ENCODE measurements at places on chromosomes 2 and 18. TPM values are rescaled to one million over a fixed set of nuclear protein-coding genes. Genes with fewer than 3 reads are reported as not detected.

DNA sequence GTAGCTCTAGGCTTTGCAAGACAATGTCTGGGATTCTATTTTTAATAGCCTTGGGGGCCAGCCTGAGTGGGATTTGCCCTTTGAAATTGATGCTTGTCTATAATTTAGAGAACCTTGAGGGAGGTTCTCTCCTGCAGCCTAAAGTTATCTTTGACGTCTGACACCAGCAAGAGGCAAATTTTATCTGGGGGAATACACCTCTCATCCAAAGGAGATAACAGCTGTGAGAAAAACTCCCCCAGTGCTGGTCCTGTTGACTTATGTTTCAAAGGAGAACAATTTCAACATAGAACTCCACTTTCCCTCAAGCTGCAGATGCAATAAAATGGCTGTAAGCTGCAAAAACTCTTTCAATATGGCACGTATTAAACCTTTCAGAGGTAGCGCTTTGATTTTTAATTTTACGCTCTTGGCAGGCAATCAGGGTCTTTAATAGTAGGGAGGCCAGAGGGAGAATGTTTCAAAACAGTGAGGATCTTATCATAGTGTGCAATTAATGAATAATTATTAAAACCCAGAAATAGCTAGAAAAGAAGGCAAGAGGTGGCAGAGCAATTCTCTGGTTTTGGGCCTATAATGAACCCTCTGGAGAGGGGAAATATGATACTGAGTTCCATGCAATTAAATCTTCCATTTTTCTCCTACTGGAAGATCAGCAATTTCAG lies 62.4 kb downstream of the LYPD1 start:
- no peak overlapping the region for H3K27ac ChIP-seq
- no peaks in the 10 kb centered on the region for H3K36me3 ChIP-seq
- no peak for DNase-seq
- no peak overlapping the region for H3K4me3 ChIP-seq

The SNED1 gene
- 108 TPM for total RNA-seq

GRCh38 chr2:8328217-8328616 lies 353.6 kb upstream of the ID2 start:
- H3K27me3 ChIP-seq: no peaks in the 10 kb centered on the region
- no peak overlapping the region for H3K4me3 ChIP-seq
- H3K4me1 ChIP-seq: no peaks in the 10 kb centered on the region
- H3K27ac ChIP-seq: no peak overlapping the region

DNA sequence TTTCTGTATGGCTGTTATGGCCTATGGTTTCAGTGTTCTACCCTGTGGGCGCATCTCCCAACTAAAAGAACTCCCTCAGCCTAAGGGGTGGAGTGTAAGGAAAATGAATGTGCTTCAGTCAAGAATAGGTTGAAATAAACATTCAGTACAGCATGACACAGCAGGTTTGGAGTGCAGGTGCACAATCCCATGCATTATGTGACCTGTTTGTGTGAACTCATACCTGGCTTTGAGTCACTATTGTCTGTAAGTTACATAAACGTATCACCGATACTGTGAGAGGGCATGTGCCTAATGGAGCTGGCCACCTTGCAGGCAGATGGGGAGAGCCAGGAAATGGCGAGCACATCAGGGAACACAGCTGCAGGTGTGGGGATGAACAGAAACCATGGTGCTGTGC lies 216.0 kb downstream of the DSEL start:
- no peak overlapping the region for H3K4me3 ChIP-seq
- H3K27ac ChIP-seq: no peak overlapping the region
- no peaks in the 10 kb centered on the region for H3K27me3 ChIP-seq

DNA sequence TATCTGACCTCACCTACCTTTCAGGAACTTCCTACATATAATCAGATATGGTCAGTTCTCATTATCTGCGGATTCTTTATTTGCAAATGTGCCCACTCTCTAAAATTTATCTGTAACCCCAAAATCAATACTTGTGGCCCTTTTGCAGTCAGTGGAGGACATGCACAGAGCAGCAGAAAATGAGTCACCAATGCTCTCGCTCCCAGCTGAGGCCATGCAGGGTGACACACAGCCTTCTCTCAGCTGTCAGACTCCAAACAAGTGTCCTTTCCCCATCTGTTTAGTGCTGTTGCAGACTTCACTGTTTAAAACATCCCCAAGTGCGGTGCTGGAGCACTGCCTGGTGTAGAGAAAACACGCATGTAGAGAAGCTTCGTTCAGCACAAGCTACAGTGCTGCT lies 171.9 kb upstream of the SALL3 start:
- H3K27ac ChIP-seq: no peak overlapping the region
- no peaks in the 10 kb centered on the region for H3K27me3 ChIP-seq
- H3K4me1 ChIP-seq: no peaks in the 10 kb centered on the region
- no peak for DNase-seq

DNA sequence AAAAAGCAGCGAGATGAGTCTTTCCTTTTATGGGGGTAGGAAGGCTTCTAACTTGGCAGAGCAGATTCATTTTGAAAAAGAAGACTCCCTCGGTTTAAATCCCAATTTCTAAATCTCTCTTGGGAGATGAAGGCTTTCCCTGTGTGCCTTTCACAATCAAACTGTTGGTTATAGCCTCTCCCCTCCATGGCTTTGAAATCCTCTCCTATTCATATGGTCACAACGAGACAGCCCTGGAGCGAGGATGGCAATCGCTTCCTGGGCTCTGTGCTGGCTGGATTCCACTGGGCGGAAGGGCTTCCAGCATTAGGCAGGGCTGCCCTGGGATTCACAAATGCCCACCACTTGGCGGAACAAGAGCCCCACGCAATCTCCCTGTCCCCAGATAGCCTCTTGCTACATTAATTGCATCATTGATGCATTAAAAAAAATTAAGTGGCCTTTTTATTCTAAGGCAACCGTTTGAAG lies 1.6 kb downstream of the CAVIN2 start:
- no peak overlapping the region for H3K4me3 ChIP-seq
- no peaks in the 10 kb centered on the region for H3K4me1 ChIP-seq
- H3K27me3 ChIP-seq: no peaks in the 10 kb centered on the region
- no peak overlapping the region for H3K27ac ChIP-seq
- H3K36me3 ChIP-seq: no peaks in the 10 kb centered on the region

The QPCT gene
- 4.0 TPM for total RNA-seq

- H3K4me1 ChIP-seq: peaks cover 9% of the 10 kb centered on the region
- no peak overlapping the region for H3K27ac ChIP-seq
- no peaks in the 10 kb centered on the region for H3K27me3 ChIP-seq
- no peak overlapping the region for H3K4me3 ChIP-seq
- no peaks in the 10 kb centered on the region for H3K36me3 ChIP-seq
Observed at GRCh38 chr2:28666496-28667184, 85.0 kb upstream of the PPP1CB start.

GRCh38 chr2:236291911-236292310 lies 27.7 kb upstream of the ASB18 start:
- H3K27me3 ChIP-seq: no peaks in the 10 kb centered on the region
- no peak overlapping the region for H3K27ac ChIP-seq
- H3K4me3 ChIP-seq: no peak overlapping the region
- DNase-seq: no peak

- no peaks in the 10 kb centered on the region for H3K4me1 ChIP-seq
- DNase-seq: no peak
- H3K27ac ChIP-seq: no peak overlapping the region
- H3K36me3 ChIP-seq: no peaks in the 10 kb centered on the region
- H3K27me3 ChIP-seq: no peaks in the 10 kb centered on the region
Observed at GRCh38 chr2:239564587-239564986, 163.8 kb upstream of the HDAC4 start.

The ANKRD30B gene
- total RNA-seq: not detected

- no peaks in the 10 kb centered on the region for H3K4me1 ChIP-seq
- no peaks in the 10 kb centered on the region for H3K27me3 ChIP-seq
- no peak for DNase-seq
- H3K36me3 ChIP-seq: no peaks in the 10 kb centered on the region
- no peak overlapping the region for H3K4me3 ChIP-seq
Observed at GRCh38 chr2:16464641-16465040, 201.0 kb downstream of the CYRIA start.

DNA sequence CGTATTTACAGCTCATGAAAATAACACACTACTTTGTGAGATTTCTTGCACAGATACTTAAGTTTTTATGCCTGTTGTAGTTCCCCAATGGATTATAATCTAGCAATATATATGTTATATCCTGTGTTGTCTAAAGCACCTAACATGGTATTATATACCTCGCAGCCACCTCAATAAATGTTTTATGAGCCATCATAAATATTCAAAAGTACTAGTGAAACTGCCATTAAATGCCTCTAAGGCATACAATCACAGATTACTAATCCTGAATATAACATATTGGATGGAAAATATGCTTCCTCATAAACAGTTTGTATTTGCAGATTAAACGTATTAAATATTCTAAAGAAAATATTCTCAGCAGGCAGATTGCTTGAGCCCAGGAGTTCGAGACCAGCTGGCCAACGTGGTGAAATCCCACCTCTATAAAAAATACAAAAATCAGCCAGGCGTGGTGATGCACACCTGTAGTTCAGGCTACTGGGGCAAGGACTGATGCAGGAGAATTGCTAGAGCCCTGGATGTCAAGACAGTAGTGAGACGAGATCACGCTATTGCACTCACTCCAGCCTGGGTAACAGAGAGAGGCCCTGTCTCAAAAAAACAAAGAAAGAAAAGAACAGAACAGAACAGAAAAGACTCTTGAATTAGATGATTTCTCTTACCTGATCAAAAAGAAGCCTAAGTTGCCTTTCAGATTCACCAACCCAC lies 64.1 kb downstream of the ATAD2B start:
- DNase-seq: no peak
- no peaks in the 10 kb centered on the region for H3K4me1 ChIP-seq
- H3K27ac ChIP-seq: no peak overlapping the region
- no peaks in the 10 kb centered on the region for H3K36me3 ChIP-seq
- H3K27me3 ChIP-seq: no peaks in the 10 kb centered on the region

DNA sequence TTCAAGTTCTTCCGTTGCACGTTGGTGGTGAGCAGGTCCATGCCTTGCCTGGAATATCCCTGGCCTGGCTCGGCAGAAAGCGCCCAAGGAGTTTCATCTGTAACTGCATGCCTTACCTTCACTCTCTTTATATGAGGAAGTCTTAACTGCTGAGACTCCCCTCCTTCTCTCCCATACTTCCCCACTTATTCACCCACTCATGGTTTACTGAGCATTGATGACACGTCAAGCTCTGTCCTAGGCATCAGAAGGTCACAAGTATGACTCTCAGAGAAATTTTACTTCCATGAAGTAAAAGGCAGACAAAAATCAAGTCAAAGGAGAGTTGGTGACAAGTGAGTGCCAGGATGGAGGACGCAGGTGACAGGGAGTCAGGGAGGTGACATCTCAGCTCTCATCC lies 68.2 kb downstream of the TBC1D8 start:
- no peaks in the 10 kb centered on the region for H3K4me1 ChIP-seq
- no peak overlapping the region for H3K4me3 ChIP-seq
- peaks cover 2% of the 10 kb centered on the region for H3K36me3 ChIP-seq

- no peaks in the 10 kb centered on the region for H3K36me3 ChIP-seq
- no peak overlapping the region for H3K4me3 ChIP-seq
- no peak overlapping the region for H3K27ac ChIP-seq
- no peaks in the 10 kb centered on the region for H3K27me3 ChIP-seq
Observed at GRCh38 chr2:95022309-95023221, 2.9 kb upstream of the MAL start.

- no peaks in the 10 kb centered on the region for H3K27me3 ChIP-seq
- no peak overlapping the region for H3K27ac ChIP-seq
- H3K36me3 ChIP-seq: no peaks in the 10 kb centered on the region
- peak; percentile 71 for DNase-seq
- no peaks in the 10 kb centered on the region for H3K4me1 ChIP-seq
- no peak overlapping the region for H3K4me3 ChIP-seq
Observed at GRCh38 chr2:211157856-211158463, 601.6 kb downstream of the CPS1 start.

GRCh38 chr18:22412176-22412911 lies 5.4 kb downstream of the CTAGE1 start:
- no peak for DNase-seq
- H3K36me3 ChIP-seq: no peaks in the 10 kb centered on the region
- no peaks in the 10 kb centered on the region for H3K27me3 ChIP-seq
- no peak overlapping the region for H3K4me3 ChIP-seq

DNA sequence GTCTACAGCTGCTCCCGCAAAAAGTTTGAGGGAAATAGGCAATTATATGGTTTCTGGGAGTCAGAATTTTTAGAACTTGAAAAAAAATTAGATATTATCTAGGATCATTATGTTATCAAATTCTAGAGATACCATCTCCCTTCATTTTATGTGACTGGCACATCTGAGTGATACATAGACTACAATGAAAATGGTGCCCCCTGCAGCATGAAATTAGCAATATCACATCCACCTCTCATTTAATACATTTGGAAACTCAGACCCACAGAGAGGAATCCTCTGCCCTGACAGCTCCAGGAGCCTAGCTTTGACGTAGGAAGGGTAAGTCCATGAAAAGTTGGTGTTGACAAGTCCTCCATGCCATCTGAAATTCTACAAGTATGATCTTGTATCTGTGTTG lies 381.6 kb downstream of the SUCLG1 start:
- no peaks in the 10 kb centered on the region for H3K36me3 ChIP-seq
- H3K27ac ChIP-seq: no peak overlapping the region
- no peak overlapping the region for H3K4me3 ChIP-seq
- H3K4me1 ChIP-seq: no peaks in the 10 kb centered on the region
- no peaks in the 10 kb centered on the region for H3K27me3 ChIP-seq

- H3K4me3 ChIP-seq: no peak overlapping the region
- peak; percentile 61 for DNase-seq
- no peaks in the 10 kb centered on the region for H3K27me3 ChIP-seq
- no peaks in the 10 kb centered on the region for H3K36me3 ChIP-seq
Observed at GRCh38 chr2:119338826-119339561, 27.6 kb downstream of the C2orf76 start.

DNA sequence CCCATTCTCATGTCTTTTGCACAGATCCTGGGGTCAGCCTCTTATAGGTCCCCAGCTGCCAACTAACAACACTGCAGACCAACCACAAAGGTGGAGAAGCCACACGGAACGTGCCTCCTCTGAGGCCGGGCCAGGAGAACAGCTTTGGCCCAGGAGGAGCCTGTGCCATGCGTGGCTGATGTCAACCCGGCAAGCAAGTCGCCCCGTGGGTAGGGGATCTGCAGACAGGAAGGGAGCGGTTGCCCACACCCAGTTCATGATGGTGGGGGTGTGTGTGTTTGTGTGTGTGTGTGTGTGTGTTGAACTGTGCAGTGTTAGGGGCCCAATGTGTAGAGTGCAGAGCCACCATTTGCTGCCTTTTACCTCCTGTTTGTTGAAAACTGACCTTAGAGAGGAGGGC lies 2.4 kb upstream of the CLEC4F start:
- no peak overlapping the region for H3K27ac ChIP-seq
- H3K27me3 ChIP-seq: no peaks in the 10 kb centered on the region
- DNase-seq: no peak
- no peak overlapping the region for H3K4me3 ChIP-seq
- H3K36me3 ChIP-seq: no peaks in the 10 kb centered on the region

The CDK5R2 gene
- total RNA-seq: not detected

The XIRP2 gene
- 0.19 TPM for total RNA-seq

DNA sequence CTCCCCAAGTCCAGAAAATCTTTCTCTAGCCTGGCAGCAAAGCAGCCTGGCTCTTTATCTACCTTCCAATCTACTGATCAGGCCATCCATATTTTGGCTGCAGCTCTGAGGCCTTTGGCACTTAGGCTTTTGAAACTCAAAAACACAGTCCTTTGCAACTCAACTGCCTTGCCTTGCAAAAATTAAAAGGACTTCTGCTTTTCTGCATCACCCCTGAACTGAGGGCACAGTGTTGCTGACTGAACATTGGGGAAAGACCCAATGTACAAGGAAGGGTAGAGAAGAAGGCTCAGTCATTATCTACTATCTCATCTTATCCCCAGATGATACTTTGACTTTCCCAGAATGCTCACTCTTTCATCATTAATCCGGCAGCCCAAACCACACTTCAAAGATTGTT lies 625.5 kb downstream of the ARHGAP15 start:
- no peak for DNase-seq
- H3K4me1 ChIP-seq: no peaks in the 10 kb centered on the region
- H3K27me3 ChIP-seq: no peaks in the 10 kb centered on the region
- no peaks in the 10 kb centered on the region for H3K36me3 ChIP-seq
- no peak overlapping the region for H3K27ac ChIP-seq

The CNGA3 gene
- not detected for total RNA-seq

The CYS1 gene
- 11.4 TPM for total RNA-seq
